ENCODE measurements at places on chromosomes 1 and 21. TPM values are rescaled to one million over a fixed set of nuclear protein-coding genes. Genes with fewer than 3 reads are reported as not detected.

Gene SPRR2F
- total RNA-seq, result not detected

Gene TCHHL1
- total RNA-seq, result not detected

Gene TNN
- total RNA-seq, result not detected

Gene LCA5L
- not detected for total RNA-seq

Gene RGS21
- not detected for total RNA-seq

Gene NCAM2
- total RNA-seq, result 4.3 TPM

Gene BGLAP
- total RNA-seq, result not detected

Gene LIPI
- total RNA-seq, result not detected

Gene HHAT
- total RNA-seq, result 2.3 TPM

GRCh38 chr1:2195785-2196184, 1.2 kb upstream of the FAAP20 start:
- peaks cover 6% of the 10 kb centered on the region for H3K27me3 ChIP-seq
- H3K27ac ChIP-seq, result peak overlapping the region; percentile 62
- DNase-seq, result peak; percentile 73
- no peaks in the 10 kb centered on the region for H3K36me3 ChIP-seq
- no peak overlapping the region for H3K4me3 ChIP-seq

- no peak overlapping the region for H3K27ac ChIP-seq
- no peak for DNase-seq
- no peak overlapping the region for H3K4me3 ChIP-seq
- peaks cover 5% of the 10 kb centered on the region for H3K4me1 ChIP-seq
Observed at GRCh38 chr1:98331243-98331642, 330.3 kb upstream of the SNX7 start.

- H3K4me3 ChIP-seq, result peak overlapping the region; percentile 60
- no peak for DNase-seq
- peaks cover 5% of the 10 kb centered on the region for H3K4me1 ChIP-seq
- H3K27me3 ChIP-seq, result peaks cover 4% of the 10 kb centered on the region
Observed at GRCh38 chr1:1093610-1093943, 19.5 kb upstream of the RNF223 start.

DNA sequence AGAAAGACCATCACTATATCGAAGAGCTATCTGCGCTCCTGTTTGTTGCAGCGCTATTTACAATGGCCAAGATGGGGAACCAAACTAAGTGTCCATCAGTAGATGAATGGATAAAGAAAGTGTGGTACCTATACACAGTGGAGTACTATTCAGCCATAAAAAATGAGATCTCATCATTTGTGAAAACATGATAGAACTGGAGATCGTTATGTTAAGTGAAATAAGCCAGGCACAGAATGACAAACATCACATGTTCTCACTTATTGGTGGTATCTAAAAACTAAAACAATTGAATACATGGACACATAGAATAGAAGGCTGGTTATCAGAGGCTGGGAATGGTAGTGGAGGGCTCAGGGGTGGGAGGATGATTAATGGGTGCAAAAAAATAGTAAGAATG, 256.2 kb downstream of the SRGAP2C start:
- no peak overlapping the region for H3K27ac ChIP-seq
- no peaks in the 10 kb centered on the region for H3K36me3 ChIP-seq
- DNase-seq, result no peak
- peaks cover 1% of the 10 kb centered on the region for H3K27me3 ChIP-seq
- H3K4me1 ChIP-seq, result no peaks in the 10 kb centered on the region

GRCh38 chr21:36422279-36423098, 37.3 kb downstream of the CHAF1B start:
- peaks cover 8% of the 10 kb centered on the region for H3K4me1 ChIP-seq
- H3K27me3 ChIP-seq, result peaks cover 8% of the 10 kb centered on the region
- no peak overlapping the region for H3K27ac ChIP-seq
- H3K4me3 ChIP-seq, result no peak overlapping the region

DNA sequence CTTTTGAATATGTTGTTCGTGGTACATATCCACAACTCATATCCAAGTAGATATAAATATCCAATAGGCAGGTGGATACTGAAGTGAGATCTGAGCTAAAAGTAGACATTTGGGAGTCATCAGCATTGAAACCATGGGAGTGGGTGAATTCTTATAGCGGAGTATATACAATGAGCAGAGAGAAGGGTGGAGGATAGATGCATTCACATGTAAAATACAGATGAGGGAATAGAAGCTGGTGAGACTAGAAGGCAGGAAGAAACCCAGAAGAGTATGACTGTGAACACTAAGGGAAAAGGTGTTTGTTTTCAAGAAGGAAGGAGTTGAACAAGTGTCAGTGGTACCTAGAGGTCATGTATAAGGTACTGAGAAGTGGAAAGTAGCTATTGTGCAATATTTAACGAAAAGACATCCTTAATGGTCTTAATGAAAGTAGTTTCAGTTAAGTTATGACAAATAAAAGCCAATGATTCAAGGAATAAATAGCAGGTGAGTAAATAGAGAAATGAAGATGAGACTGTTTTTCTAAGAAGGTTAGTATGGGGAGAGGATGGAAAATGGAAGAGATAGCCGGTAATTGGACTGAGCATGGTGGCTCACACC, 181.6 kb upstream of the CACYBP start:
- H3K36me3 ChIP-seq, result no peaks in the 10 kb centered on the region
- H3K4me3 ChIP-seq, result no peak overlapping the region
- H3K27me3 ChIP-seq, result peaks cover 2% of the 10 kb centered on the region
- DNase-seq, result no peak
- H3K4me1 ChIP-seq, result no peaks in the 10 kb centered on the region
- no peak overlapping the region for H3K27ac ChIP-seq

GRCh38 chr1:229190057-229190575, 80.8 kb upstream of the RAB4A start:
- H3K27me3 ChIP-seq, result peaks cover 3% of the 10 kb centered on the region
- no peak for DNase-seq
- H3K36me3 ChIP-seq, result no peaks in the 10 kb centered on the region
- no peak overlapping the region for H3K4me3 ChIP-seq
- H3K27ac ChIP-seq, result no peak overlapping the region
- no peaks in the 10 kb centered on the region for H3K4me1 ChIP-seq

DNA sequence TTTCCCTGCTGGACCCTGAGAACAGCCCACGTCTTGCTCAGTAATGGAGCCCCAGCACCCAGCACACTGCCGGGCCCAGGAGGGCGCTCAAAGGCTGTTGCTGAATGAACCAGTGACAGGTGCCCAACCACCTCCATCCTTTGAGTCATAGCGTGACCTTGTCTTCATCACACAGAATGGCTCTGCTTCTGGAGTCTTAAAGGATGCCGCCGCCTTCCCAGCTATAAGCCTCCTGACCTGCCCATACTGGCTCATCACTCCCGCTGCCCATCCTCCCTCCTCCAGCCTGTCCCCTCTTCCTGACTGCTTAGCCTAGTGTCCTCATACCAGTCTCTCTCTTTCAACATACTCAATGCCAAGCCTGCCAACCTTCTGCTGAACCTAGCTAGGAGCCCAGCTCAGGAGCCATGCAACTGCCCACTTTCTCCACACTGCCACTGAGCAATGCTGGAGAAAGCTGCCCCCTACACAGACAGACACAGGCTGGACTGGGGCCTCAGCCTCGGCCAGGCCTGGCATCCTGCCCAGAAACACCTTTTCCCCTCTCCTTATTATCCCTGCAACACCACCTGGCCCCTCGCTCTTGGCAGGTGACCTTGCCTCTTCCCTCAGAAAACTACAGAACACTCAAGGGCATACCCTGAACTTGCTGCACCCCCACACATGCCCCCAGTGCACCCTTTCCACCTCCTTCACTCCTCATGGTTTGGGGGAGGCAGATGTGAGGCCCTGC, 14.1 kb downstream of the TTC39A start:
- H3K27me3 ChIP-seq, result peaks cover 11% of the 10 kb centered on the region
- no peak overlapping the region for H3K27ac ChIP-seq
- no peak overlapping the region for H3K4me3 ChIP-seq

DNA sequence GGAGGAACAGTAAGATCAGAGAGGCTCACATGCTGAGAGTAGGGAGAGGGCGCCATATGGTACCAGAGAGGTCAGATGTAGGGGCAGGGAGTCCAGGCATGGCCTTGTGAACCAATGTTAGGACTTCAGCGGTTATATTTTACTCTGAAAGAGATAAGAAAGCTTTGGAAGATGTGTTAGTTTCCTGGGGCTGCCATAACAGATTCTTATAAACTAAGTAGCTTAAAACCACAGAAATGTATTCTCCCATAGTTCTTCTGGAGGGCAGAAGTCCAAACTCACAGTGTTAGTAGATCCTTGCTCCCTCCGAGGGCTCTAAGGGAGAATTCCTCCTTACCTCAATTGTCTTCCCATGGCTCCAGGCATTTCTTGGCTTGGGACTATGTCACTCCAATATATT, 502.5 kb upstream of the ADGRL2 start:
- no peak for DNase-seq
- H3K4me1 ChIP-seq, result peaks cover 4% of the 10 kb centered on the region
- no peak overlapping the region for H3K27ac ChIP-seq
- H3K4me3 ChIP-seq, result no peak overlapping the region
- H3K27me3 ChIP-seq, result no peaks in the 10 kb centered on the region

DNA sequence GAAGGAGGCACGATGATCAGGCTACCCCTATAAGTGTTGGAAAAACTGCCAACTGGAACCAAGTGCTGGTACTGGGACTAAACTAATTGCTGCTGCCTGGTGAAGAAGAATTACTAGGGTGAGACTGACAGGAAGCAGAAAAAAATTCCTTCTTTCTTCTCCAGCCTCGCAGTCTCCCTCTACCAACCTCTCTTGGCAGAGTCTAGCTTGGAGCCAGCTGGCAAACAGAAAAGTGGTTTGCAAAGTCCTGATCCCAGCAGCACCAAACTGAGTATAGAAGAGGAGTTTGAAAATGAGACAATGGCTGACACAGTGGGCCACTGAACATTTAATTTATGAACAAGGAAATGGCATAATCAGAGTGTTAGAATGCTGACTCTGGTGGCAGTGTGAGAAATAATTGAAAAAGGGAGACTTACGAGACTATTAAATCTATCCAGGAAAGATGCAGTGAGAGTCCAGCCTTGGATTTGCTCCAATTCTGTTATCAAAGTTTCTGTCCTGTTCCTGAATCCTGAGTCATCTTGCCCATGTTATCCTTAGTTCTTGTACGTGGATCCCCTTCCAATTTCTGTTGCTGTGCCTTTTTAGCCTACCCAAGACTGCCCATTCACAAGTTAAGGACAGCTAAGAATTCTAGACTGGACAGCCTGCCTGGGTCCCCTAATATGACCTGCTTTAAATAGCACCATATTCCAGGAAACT, 23.7 kb upstream of the DISP1 start:
- H3K4me3 ChIP-seq, result no peak overlapping the region
- no peaks in the 10 kb centered on the region for H3K4me1 ChIP-seq
- H3K27me3 ChIP-seq, result no peaks in the 10 kb centered on the region
- DNase-seq, result no peak
- no peak overlapping the region for H3K27ac ChIP-seq
- no peaks in the 10 kb centered on the region for H3K36me3 ChIP-seq

GRCh38 chr1:186325239-186325638, 49.8 kb downstream of the TPR start:
- DNase-seq, result no peak
- no peaks in the 10 kb centered on the region for H3K27me3 ChIP-seq
- H3K36me3 ChIP-seq, result no peaks in the 10 kb centered on the region
- H3K4me3 ChIP-seq, result no peak overlapping the region

- DNase-seq, result no peak
- peaks cover 4% of the 10 kb centered on the region for H3K27me3 ChIP-seq
- peak overlapping the region; percentile 89 for H3K27ac ChIP-seq
- peak overlapping the region; percentile 90 for H3K4me3 ChIP-seq
- no peaks in the 10 kb centered on the region for H3K36me3 ChIP-seq
- peaks cover 3% of the 10 kb centered on the region for H3K4me1 ChIP-seq
Observed at GRCh38 chr1:246566813-246567645, 773 bp downstream of the CNST start.

DNA sequence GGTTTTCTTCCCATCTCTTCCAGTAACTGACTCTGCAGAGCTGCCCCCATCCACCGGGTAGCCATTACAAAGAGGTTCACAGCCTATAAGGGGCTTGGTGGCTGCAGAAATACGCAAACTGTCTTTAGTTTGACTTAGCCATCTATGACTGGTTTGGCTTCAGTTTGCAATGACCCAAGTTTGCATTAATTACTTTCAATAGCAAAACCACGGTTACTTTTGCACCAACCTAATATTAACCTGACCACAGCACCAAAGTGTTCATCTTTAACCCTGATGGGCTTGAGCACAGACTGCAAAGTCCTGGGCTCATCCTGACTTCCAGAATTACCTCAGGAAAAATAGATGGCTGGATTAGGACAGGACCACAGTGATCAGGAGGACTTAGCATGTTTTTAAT, 2.2 kb upstream of the HAO2 start:
- no peak overlapping the region for H3K4me3 ChIP-seq
- DNase-seq, result no peak
- H3K27ac ChIP-seq, result no peak overlapping the region
- no peaks in the 10 kb centered on the region for H3K36me3 ChIP-seq
- no peaks in the 10 kb centered on the region for H3K4me1 ChIP-seq
- H3K27me3 ChIP-seq, result no peaks in the 10 kb centered on the region

- DNase-seq, result no peak
- H3K36me3 ChIP-seq, result no peaks in the 10 kb centered on the region
- no peaks in the 10 kb centered on the region for H3K27me3 ChIP-seq
- H3K27ac ChIP-seq, result no peak overlapping the region
Observed at GRCh38 chr21:43602266-43603232, 56.7 kb downstream of the HSF2BP start.

DNA sequence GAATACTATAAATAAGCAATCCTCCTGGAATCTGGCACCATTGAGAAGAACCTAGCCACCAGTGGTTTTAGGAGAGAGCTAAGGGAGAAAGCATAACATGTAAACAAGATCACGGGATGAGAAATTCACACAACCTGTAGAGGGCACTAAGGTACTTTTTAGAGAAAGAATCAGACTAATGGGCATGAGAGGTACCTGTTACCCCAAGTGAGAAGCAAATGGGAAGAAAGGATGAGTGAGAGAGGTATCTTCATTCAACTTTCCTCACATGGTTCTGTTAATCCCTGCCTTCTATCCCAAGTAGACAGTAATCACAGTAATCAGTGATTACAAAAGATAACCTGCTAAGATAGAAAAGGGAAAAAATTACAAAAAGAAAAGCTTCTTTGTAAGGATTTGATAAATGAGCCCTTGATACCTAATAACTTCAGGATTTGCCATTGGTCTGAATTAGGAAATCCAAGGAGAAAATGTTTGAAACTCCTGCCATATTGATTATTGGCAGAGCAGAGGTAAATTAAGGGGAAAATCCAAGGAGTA, 251.1 kb upstream of the ADGRL2 start:
- no peaks in the 10 kb centered on the region for H3K27me3 ChIP-seq
- no peaks in the 10 kb centered on the region for H3K36me3 ChIP-seq
- H3K27ac ChIP-seq, result no peak overlapping the region
- no peak overlapping the region for H3K4me3 ChIP-seq
- H3K4me1 ChIP-seq, result peaks cover 12% of the 10 kb centered on the region

DNA sequence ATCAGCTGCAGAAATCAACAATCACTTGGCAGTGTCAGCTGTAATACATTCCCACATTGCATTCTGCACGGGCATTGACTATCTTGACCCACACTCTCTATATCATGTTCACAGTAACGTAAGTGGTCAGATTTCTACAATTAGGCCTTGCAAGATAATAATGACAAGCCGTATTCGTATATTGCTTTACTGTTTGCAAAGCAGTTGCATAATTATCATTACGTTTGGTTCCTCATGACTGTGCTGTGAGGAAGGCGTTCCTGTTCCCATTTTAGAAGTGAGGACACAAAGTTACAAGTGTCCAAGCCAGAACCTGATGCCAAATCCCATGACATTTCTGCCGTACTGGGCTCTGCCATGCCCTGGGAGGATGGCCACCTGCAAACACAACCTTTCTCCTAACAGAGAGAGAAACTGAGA, 53.5 kb upstream of the TARBP1 start:
- H3K27ac ChIP-seq, result no peak overlapping the region
- H3K4me1 ChIP-seq, result peaks cover 41% of the 10 kb centered on the region
- DNase-seq, result no peak
- H3K36me3 ChIP-seq, result no peaks in the 10 kb centered on the region
